ENCODE measurements at places on chromosomes 3 and 15. TPM values are rescaled to one million over a fixed set of nuclear protein-coding genes. Genes with fewer than 3 reads are reported as not detected.
A peak's percentile ranks its signal among the peaks of the same experiment; 100 is the strongest.

DNA sequence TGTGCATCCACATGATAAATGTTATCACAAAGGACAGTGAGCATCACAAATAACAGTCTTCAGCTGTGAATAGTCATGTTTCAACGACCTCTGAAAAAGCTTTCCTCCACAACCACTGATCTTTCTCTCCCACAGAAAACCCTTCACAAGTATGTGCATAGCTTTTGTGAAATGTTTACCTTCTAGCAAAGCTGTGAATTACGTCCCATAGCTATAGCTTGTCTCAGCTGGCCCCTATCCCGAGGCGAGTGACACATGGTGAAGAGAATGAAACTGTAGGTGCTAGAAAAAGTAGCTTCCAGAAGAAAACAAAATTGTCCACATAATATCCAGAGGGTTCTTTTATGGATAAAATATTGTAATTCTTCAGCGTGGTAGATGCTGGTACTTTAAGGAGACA lies 182.0 kb downstream of the FGF12 start:
- DNase-seq: no peak

DNA sequence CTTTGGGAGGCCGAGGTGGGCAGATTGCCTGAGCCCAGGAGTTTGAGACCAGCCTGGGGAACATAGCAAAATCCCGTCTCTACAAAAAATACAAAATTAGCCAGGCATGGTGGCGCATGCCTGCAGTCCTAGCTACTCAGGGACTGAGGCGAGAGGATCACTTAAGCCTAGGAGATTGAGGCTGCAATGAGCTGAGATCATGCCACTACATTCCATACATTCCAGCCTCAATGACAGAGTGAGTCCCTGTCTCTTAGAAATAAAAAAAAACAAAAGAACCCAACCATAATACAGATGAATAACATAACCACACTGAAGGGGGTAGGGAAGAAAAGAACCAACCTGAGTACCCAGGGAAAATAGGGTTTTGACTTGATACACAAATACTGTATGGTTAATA lies 19.7 kb upstream of the CGNL1 start:
- peak; percentile 90 for DNase-seq

- no peak for DNase-seq
Measured at GRCh38 chr3:125025642-125026041, 30.2 kb downstream of the HEG1 start.

DNA sequence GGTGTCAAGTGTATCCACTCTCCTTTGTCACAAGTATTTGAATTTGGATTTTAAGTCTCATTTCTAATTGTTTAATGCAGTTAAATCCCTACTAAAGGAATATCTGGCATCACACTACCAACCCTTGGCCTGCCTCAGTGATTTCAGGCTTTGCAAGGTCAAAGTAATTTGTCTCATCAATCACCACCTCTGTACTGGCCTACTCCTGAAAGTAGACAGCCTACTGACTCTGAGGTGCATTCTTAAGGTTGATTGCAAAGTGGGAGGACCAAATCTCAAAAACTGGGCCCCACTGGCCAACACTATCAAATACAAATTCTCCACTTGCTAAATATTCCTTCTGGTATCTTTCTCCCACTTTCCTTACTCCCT lies 851 bp upstream of the TEX55 start:
- no peak for DNase-seq

GRCh38 chr15:39432912-39433348 lies 147.9 kb upstream of the THBS1 start:
- DNase-seq: no peak

The ZMYND10 gene
- total RNA-seq: 1.4 TPM

Measured in HT1080 (cell line).